Esophagus mucosa (tissue), 1 donor: ENCODE measurements at places on chromosomes 7 and 10. TPM values are rescaled to one million over a fixed set of nuclear protein-coding genes. Genes with fewer than 3 reads are reported as not detected.

Gene FHIP2A
- 7.9 TPM for total RNA-seq

Gene ASB15
- not detected for total RNA-seq

Gene VIPR2
- 0.04 TPM for total RNA-seq

Gene NOC3L
- total RNA-seq, result 11.8 TPM

Gene SUN3
- total RNA-seq, result not detected

Gene CTTNBP2
- 16.9 TPM for total RNA-seq

Gene OPALIN
- not detected for total RNA-seq

Gene SH2D4B
- total RNA-seq, result 0.04 TPM

Gene MYL10
- not detected for total RNA-seq

Gene CDK1
- total RNA-seq, result 25.2 TPM

Gene C10orf105
- not detected for total RNA-seq

Gene MBL2
- total RNA-seq, result not detected

Gene WIPF3
- total RNA-seq, result 1.2 TPM

Gene ANKIB1
- total RNA-seq, result 26.1 TPM

Gene ZP3
- 19.8 TPM for total RNA-seq

Gene GPC2
- total RNA-seq, result 0.20 TPM

Gene LOXL4
- total RNA-seq, result 1.1 TPM

Gene KIAA1217
- total RNA-seq, result 69.4 TPM

Gene SH2B2
- total RNA-seq, result 1.1 TPM

Gene TRIL
- total RNA-seq, result 2.9 TPM

Gene CALN1
- 0.24 TPM for total RNA-seq

Gene CARD11
- 0.80 TPM for total RNA-seq

Gene EGR2
- 0.96 TPM for total RNA-seq

Gene LGI1
- total RNA-seq, result not detected

Gene ANKRD30A
- not detected for total RNA-seq

Gene CDC14C
- not detected for total RNA-seq
